Hematopoietic multipotent progenitor cell treated with erythropoietin and hydrocortisone succinate and interleukin-3 and kit ligand, for 8 days (in vitro differentiated cells): ENCODE measurements at places on chromosomes 6 and 20.

GRCh38 chr6:45789238-45789637, 226.4 kb downstream of the CLIC5 start:
- no peak for DNase-seq

GRCh38 chr6:129661536-129662405, 48.2 kb downstream of the ARHGAP18 start:
- DNase-seq = no peak

- no peak for DNase-seq
Observed at GRCh38 chr20:39108746-39109145, 146.6 kb downstream of the DHX35 start.

DNA sequence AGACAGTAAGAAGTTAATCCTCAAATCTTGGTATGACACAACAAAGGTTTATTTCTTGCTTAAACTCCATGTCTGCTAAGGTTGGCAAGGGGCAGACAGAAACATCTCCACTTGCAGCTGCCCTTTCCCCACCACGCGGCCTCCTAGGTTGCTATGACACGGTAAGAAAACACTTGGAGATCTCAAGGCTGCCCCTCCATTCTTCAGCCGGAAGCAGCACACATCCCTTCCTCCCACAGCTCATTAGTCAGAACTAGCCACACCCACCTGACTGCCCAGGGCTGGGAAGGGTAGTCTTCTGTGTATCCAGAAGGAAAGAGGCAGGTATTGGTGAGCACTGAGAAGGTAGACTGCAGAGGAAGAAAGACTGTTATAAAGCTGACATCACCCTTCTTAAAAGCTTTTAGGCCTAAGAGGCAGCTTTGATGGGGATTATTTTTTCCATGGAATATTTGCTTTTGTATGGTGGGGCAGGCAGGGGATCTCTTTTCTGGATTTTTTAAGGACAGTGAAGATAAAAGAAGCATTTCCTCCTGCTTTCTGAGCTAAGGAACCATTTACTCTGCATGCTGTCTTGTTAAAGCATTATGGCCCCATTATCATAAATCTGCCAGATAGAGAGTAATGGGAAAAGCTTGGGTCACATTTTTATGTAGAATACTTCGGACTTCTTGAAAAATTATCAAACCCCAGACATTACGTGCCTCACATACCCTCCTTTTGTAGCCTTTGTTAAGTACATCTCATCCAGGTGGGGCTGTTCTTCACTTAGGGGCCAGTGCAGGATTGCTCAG, 41.6 kb downstream of the MRAP2 start:
- DNase-seq = no peak

DNA sequence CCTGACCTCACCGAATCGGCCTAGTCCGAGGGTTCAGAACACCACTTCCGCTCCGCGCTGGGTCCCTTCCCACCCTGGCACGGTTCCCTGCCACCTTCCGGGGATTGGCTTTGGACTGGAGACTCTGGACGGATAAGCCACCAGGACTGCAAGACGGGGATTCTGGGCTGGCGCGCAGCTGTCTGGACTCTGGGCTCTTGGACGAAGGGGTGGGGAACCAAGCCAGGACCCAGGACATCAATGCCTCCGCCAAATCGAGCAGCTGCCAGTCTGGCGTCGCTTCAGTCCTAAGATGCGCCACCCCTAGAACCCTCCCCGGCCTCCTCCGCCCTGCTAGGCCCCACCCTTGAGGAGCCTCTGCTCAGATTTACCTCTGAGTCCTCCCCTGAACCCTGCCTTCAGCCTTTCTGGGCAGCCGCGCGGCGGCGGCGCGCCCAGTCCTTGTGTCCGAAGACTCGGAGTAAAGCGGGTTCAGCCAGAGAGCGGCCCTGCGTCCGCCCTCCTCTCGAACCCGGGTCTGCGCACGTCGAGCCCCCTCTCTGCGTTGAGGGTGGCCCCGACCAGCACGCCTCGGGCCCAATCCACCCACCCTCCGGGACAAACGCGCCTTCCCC, 1.2 kb downstream of the KCNK17 start:
- no peak for DNase-seq

- DNase-seq = no peak
Observed at GRCh38 chr20:23509247-23509913, 18.5 kb downstream of the CST8 start.

- DNase-seq = no peak
Observed at GRCh38 chr6:41713650-41714291, 21.6 kb downstream of the TFEB start.

- DNase-seq = no peak
Observed at GRCh38 chr6:115612216-115612615, 448.5 kb downstream of the FRK start.

GRCh38 chr6:5112066-5112799, 27.1 kb downstream of the PPP1R3G start:
- no peak for DNase-seq

DNA sequence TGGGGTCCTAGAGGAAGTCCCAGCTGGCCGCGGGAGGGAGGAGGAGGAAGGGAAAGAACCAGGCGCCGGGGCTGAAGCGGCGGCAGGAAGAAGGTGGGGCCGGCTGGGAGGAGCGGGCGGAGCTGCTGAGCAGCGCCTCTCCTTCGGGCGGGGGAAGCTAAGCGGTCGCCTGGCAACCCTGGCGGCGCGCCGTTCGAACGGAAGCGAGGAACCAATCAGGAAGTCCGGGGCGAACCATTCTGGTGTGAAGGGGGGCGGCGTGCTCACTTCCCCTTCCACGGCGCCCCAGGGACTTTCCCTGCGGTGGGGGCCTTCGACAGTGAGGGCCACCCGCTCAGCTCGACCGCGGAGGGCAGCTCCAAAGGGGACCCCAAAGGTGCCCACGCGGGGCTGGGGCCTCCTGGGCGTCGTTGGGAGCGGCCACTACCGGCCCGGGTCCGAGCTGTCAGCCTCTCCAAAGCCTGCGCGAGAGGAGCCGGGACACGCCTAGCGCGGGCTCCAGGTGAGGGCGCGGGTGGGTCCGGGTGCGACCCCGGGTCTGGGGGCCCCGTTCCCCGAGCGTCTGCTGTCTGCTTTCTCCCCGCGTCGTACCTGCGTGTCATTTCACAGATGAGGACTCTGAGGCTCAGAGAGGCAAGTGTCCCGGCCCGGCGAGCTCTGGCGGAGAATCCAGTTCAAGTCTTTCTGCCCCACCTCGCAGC, at the start of gene FAM110A:
Gene FAM110A, plus strand, starts transcription at position 266 of the 701 bp plus-strand sequence. CDS start 11,090 bp downstream, outside the sequence.
- DNase-seq = peak; percentile 94

DNA sequence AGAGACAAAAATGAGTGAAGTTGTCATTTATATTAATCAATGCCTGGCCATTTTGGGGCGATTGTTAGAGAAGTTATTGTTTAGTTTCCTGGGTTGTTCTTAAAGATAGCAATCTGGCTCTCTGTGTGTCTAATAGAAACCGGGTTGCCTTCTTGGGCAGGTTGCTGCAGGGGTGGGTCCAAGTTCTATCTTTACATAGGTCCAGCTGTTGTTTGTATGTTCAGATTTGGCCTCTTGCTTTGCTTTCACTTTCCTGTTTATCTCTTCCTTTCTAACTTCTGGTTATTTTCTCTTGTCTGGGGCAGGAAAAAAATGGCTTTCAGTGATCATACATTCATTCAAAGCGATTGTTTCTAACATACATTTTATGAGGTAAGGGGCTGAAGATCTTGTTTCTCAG, 128.4 kb upstream of the NOX3 start:
- DNase-seq = no peak

GRCh38 chr20:13355411-13355810, 134.3 kb downstream of the ISM1 start:
- no peak for DNase-seq

DNA sequence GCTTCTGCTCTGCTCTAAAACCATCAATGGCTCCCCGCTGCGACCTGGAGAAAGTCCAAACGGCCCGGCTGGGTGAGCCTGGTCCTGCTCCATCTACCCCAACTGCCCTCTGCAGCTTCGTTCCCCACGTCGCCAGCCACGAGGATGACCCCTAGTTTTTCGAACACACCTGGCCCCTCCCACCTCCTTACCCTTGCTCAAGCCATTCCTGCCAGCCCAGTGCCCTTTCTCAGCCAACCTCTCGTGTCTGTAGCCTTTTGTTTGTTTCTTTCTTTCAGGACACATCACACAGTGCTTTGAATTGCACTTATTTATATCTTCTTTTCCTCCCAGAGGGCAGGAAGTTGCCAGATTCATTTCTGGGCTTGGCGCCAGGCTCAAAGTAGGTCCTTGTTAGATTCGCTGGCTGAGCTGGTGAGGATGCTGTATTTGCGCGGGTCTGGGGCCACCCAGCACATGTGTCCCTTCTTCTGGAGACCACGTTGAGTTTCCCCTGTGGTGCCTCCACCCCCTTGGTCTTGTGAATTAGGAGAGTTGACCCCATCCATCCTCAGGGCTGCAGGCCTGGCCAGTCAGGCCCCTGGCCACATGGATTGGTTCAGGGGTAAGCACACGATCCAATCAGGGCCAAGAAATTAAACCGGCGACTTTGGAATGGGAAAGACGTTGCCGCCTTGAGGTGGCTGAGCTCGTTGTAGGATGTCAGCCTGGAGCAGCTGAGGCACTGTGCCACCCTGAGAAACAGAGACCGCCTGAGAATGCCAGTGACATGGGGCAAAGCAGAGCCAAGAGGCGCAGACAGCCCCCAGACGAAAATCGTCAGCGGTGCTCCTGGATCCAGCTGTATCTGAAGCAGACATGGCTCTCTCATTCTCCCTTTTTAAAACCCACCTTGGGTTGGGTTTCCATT, 156.0 kb downstream of the CEBPB start:
- peak; percentile 17 for DNase-seq

DNA sequence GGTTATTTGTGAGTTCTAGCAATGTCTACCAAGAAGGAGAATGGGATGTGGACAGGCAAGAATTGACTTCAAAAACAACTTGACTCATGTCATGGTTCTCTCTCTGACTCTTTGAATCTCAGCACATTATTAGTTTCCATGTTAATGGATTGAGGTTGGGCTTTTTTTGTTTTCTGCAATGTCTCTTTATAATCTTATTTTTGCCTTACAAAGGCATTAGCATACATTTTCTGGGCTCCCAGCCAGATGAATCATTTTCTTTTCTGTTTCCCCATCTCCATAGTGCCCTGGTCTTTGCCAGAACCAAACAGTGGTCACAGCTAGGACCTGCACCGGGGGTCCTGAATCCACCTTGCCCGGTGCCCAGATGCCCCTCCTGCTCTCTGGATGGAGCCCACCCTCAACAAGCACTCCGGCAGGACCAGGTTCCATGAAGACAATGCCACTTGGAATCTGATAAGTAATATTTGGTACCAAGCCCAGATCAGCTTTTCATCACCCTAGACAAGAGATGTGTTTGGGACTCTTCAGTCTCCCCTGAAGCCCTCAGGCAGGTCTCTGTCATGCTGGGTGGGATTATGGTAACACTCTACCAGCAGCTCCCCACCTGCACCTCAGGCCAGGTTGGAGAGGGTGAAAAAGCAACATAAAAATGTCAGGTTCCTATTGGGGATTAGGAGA, 266.7 kb upstream of the SULF2 start:
- no peak for DNase-seq

- DNase-seq = no peak
Observed at GRCh38 chr20:12153628-12154027, 235.9 kb downstream of the BTBD3 start.

GRCh38 chr6:90787446-90787845, 200.6 kb upstream of the MAP3K7 start:
- DNase-seq = no peak

DNA sequence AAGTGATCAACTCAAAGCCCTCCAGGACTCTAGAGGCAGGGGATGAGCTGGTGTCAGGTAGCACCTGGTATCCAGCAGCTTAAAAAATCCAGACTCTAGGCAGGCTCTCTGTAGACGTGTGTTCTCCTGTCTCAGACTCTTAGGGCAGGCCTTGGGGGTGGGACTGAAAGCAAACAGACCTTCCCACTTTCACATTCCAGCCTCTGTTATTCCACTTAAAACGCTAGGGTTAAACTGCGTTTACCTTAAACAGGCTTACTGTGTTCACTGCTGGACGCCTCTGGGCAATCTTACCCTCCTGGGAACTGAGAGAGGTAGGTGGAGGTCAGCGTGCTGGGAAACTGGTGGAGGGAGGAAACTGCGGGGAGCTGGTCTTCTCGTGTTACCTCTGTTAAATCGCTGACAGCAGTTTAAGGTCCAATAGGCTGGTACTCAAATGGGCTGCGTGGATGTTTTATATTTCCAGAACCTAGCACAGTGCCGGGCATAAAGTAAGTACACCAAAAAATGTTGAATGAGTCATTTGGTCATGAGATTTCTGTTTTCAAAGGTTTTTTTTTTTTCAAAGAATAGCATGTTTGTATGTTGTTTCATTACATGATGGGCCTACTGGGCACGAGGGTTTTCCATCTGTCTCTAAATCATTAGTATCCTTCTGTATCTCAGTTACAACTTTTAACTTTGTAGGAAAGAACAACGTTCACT, at the start of gene GCNT2:
Gene GCNT2, plus strand, starts transcription at position 248 of the 705 bp plus-strand sequence. CDS start 7,561 bp downstream, outside the sequence.
- peak; percentile 68 for DNase-seq

DNA sequence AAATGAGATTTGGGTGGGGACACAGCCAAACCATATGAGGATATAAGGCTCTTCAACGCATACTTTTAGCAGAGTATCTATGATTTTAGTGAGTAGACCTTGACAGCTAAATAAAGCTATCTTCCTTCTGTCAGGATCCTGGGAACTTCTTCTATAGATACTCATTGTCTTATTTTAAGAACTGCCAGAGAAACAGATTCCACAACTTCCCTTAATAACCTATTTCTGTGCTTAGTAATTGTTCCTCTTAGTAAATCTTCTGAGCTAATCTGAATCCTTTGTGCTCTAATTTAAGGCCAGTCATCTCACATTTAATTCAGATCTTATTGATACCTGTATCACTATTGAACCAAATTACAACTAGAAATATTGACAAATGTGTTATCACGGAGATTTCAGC, 64.0 kb upstream of the CEP85L start:
- DNase-seq = no peak

DNA sequence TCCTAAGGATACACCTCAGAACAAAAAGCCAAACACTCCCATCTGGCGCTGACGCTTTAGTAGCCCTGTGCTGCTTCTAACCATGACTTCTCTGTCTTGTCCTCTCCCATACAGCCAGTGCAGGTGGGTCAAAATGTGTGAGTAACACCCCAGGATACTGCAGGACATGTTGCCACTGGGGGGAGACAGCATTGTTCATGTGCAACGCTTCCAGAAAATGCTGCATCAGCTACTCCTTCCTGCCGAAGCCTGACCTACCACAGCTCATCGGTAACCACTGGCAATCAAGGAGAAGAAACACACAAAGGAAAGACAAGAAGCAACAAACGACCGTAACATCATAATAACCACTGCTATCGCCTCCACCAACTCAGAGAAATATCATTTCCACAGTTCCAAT, 1.4 kb downstream of the DEFB132 start:
- peak; percentile 37 for DNase-seq

- no peak for DNase-seq
Observed at GRCh38 chr6:42239333-42239732, 21.7 kb upstream of the MRPS10 start.

GRCh38 chr6:108091288-108091687, 16.7 kb upstream of the OSTM1 start:
- DNase-seq = no peak

DNA sequence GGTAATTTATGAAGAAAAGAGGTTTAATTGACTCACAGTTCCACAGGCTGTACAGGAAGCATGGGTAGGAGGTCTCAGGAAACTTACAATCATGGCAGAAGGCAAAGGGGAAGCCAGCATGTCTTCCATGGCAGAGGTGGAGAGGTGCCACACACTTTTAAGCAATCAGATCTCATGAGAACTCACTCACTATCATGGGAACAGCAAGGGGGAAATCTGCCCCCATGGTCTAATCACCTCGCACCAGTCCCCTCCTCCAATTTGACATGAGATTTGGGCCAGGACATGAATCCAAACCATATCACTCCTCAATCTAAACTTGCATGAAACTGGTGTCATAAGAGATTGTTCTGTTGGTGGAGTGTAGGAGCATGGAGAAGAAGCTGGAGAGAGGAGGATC, 51.6 kb upstream of the CCN6 start:
- DNase-seq = no peak
